ENCODE measurements at places on chromosomes 12 and 14.

GRCh38 chr12:70648831-70649230 lies 11.6 kb upstream of the PTPRB start:
- no peak for DNase-seq

DNA sequence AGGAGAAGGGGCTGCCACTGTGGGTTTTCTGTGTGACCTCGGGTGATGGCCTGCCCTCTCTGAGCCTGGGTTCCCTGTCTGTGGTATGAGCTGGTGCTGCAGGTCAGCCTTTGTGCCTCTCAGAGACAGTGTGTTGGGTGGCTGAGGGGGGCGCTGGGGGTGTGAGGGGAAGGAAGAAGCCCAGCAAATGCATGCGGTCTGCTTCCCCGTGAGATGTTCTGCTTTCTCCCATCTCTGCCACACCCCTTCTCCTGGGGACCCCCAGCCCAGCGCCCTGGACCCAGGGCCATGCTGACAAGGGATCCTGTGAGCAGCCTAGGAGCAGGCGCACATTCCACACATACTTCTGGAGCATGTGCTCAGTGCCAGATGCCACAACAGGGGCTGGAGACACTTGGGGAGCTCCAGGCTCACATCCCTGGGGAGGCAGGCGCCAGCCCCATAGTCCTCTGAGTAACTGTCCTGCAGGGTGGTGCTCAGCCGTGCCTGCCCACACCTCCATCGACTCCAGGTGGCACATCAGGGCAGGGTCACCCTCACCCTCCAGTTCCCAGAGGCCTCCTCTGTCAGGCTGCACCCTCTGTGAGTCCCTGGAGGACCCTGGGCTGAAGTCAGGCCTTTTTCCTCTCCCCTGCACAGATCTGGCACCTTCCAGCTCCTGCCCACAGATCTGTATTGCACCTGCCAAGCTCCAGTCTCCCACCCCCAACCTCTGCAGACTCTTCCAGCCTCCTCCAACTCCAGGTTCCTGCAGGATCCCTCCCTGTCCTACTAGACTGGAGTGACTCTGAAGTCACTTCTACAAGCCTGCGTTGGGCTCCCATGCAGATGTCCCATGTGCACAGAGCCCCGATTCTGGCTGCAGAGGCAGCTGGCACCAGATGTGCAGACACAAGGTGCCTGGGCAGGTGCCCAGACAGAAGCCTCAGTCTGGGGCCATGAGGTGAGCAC lies 205.6 kb downstream of the KIF26A start:
- no peak for DNase-seq

DNA sequence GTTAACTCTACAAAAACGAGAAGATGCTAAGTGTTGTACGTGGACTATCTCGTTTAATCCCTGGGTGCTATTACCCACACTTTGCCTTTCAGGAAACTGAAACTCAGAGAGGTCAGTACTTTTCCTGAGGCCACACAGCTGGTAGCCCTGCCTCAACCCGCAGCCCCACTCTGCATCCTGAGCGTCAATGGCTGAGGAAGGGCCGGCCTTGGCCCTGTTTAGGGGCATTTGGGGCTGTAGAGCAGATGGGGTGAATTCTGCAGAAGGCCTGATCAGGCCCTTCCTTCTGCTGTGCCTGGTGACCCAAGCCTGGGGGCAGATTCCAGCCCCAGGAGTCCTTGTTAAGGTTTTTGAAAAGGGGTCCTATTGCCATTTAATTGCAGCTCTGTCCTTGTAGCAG lies 3.7 kb upstream of the CCDC197 start:
- DNase-seq: no peak

GRCh38 chr14:31819281-31819680 lies 257.8 kb upstream of the ARHGAP5 start:
- DNase-seq: no peak

- no peak for DNase-seq
Measured at GRCh38 chr12:68368327-68368726, 36.2 kb upstream of the MDM1 start.

DNA sequence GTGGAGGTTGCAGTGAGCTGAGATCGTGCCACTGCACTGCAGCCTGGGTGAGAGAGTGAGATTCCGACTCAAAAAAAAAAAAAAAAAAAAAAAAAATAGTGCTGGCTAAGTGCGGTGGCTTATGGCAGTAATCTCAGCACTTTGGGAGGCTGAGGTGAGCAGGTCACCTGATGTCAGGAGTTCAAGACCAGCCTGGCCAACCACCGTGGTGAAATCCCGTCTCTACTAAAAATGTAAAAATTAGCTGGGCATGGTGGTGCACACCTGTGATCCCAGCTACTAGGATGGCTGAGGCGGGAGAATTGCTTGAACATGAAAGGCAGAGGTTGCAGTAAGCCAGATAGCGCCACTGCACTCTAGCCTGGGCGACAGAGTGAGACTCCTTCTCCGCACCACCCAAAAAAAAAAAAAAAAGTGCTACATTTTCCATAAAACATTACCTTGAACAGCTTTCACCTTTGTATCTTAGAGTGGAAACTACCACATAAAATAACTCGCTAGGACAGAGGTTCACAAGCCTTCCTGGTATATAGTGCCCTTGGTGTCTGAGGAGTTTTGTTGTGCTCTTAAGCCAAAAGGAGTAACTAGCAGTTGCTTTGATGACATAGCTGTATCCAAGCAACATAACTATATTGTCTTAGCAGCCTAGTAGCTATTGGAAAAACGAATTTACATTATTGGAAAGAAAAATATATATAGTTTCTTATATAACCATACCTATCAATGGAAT lies 11.1 kb downstream of the PTGES3 start:
- no peak for DNase-seq

DNA sequence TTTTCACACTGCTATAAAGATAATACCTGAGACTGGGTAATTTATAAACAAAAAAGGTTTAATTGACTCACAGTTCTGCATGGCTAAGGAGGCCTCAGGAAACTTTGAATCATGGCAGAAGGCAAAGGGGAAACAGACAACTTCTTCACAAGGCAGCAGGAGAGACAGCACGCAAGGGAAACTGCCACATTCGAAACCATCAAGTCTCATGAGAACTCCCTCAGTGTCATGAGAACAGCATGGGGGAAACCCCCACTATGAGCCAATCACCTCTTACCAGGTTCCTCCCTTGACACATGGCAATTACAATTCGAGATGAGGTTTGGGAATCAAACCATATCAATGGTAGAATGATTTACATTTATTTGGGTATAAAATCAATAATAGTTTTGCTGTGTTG lies 558.5 kb downstream of the TMTC2 start:
- no peak for DNase-seq

DNA sequence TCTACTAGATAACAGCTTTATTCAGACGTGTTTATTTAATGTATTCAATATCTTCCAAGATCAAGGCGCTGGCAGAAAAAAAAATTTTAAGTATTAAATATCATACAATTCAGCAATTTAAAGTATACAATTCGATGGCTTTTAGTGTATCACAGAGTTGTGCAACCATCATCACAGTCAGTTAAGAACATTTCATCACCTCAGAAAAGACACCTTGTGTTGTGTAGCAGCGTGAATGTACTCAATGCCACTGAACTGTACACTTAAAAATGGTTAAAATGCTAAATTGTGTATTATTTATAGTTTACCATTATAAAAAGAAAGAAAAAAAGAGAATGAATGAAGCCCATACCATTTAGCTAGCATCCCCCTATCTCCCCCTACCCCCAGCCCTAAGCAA lies 96.4 kb downstream of the RIN3 start:
- no peak for DNase-seq

GRCh38 chr14:57057803-57058202 lies 210.9 kb downstream of the EXOC5 start:
- DNase-seq: peak; percentile 6

GRCh38 chr14:103871596-103872480 lies 24.5 kb upstream of the PPP1R13B start:
- peak; percentile 96 for DNase-seq
